Lower lobe of right lung (tissue), 2 donors: ENCODE measurements at places on chromosomes 6 and 20.
A peak's percentile ranks its signal among the peaks of the same experiment; 100 is the strongest.

DNA sequence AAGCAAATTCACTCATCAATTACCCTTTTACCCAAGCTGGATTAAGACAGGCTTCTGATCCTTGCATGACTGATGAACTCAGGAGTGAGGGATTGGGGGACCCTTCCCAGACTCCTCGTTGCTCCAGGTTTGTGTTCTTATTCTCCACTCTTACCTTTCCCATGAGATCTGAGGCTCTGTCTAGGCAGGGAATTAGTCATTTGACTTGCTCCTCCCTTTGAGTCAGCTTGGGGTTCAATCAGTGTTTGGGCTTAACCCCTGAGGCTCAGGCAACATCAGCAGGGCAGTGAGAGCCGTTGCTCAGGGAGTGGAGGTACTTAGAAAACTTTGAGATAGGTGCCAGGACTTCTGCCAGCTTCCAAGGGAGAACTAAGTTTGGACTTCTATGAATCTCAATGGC, 20.7 kb upstream of the TOX2 start:
- no peak for DNase-seq

- DNase-seq = no peak
Observed at GRCh38 chr20:6993011-6993410, 225.5 kb downstream of the BMP2 start.

DNA sequence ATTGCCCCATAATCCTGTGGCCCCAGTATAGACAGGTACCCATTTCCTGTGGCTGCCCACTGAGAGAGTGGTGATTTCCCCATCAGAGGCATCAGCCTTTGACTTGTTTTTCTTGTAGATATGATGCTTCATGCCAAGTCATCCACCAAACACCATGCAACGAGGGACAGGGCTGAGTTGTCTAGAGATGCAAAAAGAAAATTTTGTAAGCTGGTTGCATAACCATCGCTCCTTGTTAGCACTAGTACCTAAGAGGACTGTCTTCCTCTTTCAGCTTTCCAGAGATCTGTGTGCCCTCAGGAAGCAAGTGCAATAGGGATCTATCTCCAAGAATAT, 166.8 kb downstream of the BCAS1 start:
- no peak for DNase-seq

DNA sequence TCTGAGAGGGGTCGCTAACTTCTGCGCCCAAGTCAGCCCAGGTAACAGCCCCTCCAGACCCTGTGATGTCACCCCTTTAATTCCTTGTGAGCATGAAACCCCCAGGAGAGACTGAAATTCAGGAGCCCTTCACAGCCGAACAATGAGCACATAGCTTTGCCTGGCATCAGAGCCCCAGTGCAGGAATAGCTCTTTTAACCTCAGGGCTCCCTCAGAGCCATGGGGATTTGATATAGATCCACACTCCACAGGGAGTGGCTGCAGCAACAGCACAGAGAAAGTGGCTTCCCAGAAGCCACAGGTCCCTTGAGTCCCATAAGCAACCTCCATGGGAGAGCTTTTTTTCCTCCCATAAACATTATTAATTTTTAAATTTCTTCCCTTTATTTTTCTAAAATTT, 150.0 kb upstream of the MARCKS start:
- DNase-seq = no peak

DNA sequence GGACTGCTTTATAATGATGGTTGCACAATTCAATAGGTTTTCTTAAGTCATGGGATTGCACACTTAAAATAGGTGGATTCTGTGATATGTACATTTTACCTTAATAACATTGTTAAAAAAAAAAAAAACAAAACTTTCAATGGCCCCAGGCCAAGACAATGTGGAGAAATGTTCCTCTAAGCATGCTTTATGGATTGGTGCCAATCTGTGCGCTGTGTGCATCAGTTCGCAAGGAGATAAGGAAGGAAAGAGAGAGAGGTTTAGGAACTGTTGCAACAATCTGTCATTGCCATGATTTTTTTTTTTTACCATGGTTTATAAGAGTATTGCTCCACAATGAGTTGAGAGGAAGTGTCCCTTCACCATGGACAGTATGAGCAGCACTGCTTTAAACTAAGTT, 399.6 kb downstream of the PTPRT start:
- no peak for DNase-seq

GRCh38 chr20:14582855-14583254, 245.4 kb upstream of the FLRT3 start:
- DNase-seq = no peak

- DNase-seq = no peak
Observed at GRCh38 chr20:4766631-4767030, 44.9 kb downstream of the PRND start.

- DNase-seq = no peak
Observed at GRCh38 chr6:21885532-21886114, 292.1 kb downstream of the SOX4 start.

DNA sequence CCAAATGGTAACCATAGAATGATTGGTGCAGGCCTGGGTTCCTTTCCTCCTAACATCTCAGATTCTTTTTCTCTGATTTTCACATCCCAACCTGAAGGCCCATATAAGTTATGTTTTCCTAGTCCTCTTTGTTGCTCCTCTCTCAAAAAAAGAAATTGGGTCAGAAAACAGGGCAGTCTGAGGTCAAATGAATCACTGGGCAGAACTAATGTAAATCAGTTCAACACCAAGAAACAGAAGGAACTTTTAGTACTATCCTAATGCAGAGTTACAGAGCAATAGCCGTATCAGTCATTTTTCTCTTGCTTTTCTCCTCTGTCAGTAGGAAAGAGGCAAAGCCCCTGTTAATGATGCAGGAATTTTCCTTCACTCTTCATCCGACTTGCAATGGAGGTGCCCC, 11.0 kb upstream of the TPD52L1 start:
- DNase-seq = no peak

DNA sequence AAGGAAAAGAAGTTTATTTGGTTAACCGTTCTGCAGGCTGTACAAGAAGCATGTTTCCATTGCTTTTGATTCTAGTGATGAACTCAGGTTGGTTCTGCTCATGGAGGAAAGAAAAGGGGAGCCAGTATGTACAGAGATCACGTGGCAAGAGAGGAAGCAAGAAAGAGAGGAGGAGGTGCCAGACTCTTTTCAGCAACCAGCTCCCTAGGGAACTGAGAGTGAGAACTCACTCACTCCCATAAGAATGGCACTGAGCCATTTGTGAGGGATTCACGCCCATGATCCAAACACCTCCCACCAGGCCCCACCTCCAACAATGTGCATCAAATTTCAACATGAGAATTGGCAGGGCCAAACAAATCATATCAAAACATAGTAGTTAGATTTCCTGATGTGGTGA, 649.1 kb downstream of the EPM2A start:
- no peak for DNase-seq

GRCh38 chr20:35663516-35664465, 909 bp downstream of the CPNE1 start:
- peak; percentile 56 for DNase-seq

DNA sequence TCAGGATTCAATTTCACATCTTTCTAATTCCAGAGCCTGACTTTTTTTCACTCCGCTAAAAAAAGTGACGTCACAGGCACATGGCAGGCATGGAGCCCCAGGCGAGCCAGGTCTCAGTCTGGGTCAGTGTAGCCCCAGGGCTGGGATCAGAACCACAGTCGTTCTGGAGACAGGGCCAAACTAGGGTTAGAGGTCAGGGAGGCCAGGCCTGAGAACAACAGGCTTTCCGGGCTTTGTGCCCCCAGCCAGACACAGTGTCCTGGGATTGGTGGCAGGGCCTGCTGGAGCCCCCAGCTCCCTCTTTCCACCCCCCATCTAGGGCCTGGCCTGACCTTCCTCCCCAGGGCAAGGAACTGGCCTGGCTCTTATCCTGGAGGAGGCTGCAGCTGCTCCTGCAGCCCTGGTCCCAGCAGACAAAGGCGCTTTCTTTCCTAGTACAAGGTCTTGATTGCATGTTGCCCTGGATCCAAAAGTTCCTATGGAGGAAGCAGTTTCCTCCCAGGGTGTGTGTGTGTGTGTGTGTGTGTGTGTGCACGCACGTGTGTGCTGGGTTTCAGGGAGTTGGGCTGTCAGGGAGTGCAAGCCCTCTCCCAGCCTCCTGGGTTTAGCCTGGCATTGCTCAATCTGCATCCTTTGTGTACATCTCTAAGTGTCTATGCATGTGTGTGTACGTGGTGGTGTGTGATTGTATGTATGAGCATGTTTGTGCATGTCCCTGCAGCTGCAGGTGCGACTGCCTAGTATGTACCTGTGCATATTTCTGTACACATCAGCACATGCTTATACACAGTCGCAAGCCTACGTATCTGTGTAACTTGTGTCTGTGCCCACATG, 26.5 kb upstream of the EMILIN3 start:
- DNase-seq = peak; percentile 34

GRCh38 chr20:51054233-51054632, 31.3 kb upstream of the KCNG1 start:
- DNase-seq = no peak

DNA sequence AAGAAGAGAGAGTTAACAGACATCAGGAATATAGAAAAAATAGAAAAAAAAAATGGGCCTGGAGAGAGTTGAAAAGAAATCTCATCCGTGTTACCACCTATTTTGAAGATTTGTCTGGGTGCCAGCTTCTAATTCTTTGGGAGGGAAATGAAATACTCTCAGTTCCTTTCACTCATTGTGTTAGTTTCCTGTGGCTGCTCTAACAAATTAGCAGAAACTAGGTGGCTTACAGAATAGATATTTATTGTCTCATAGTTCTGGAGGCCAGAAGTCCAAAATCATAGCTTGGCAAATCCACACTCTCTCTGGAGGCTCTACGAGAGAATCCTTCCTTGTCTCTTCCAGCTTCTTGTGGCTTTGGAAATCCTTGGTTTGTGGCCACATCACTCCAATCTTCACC, 225.1 kb upstream of the BTBD3 start:
- DNase-seq = no peak

- DNase-seq = peak; percentile 69
Observed at GRCh38 chr20:33667245-33667675, 517 bp downstream of the ACTL10 start.

GRCh38 chr6:1216488-1216974, 95.4 kb upstream of the FOXQ1 start:
- no peak for DNase-seq

DNA sequence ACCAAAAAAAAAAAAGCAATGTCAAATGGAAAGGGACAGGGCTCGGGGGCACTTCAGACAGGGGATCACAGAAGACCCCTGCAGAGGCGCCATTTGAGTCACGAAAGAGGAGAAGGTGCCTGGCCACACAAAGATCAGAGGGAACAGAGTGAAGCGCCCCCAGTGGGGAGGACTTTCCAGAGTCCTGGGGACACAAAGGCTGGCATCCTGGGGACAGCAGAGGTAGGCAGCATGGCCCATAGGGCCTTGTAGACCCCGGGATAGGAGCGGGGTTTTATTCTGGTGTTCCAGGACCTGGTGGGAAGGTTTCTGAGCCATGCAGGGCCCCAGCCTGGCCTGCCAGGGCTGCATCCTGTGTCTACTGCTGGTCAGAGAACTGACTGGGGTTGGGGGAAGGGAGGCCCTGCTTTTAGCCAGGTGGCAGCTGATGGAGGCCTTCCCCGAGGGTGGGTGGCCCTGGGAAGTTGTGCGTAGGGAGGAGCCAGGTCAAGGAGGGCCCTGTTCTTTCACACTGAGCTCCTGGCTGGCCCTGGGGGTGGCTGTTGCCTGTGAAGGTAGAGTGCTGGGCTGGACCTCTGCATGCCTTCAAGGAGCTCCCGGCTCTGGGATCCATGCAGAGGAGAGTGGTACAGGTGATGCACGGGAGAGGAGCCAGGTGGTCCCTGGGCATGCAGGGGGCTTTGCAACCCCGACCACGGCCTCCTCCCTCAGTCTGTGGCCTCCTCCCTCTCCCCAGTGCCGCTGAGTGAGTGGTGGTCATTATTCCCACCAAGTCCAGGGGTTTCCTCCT, 117.9 kb downstream of the CDH4 start:
- no peak for DNase-seq

GRCh38 chr6:148682252-148682651, 64.6 kb upstream of the UST start:
- DNase-seq = no peak

DNA sequence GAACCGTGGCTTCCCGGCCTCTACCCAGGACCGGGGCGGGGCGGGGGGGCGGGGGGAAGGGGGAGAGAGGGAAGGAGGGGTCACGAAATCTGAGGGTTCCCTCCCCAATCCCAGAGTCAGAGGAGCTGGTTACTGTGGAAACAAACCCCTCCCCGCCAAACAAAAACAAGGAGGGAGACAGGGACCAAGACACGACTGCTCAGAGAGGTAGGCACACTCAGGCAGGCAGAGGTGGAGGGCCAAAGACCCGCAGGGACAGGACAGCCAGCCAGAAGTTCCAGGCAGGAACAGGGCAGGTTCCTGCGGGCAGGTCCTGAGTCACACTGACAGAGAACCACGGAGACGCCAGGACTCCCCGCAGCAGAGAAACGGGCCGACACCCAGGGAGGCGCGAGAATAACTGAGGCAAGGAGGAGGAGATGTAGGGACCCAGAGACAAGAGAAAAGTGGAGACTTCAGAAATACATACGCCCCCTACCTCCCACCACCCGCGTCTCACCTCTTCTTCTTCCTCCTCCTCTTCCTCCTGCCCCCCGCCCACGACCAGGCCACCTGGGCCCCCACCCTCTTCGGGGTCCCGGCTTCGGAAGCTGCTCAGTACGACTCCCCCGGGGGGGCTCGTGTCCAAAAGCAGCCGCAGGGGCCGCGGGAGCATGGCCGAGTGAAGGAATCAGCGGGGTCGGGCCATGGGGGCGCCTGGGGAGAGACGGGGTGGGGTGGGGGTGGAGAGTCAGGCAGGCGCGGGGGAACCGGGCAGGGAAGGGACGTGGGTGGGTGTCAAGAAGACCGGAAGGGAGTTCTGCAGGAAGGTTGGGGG, 578 bp downstream of the RGL2 start:
- peak; percentile 78 for DNase-seq

DNA sequence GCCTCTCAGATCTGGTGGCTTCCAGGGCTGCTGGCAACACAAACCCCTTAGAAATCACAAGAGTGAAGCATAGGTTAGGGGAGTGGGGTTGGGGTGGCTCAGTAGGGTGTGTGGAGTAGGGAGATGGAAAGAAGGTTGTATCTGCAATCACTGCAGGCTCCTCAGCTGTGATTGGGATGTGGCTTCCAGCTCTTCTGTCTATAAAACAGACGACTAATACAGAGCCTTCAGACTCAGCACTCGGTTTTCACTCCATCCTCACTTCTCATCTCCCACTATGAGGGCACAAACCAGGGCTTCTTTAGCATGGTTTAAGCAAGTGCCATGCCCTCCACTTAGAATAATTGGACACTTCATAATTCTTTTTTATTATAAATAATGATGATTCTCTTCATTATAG, 46.4 kb upstream of the CAP2 start:
- DNase-seq = no peak

GRCh38 chr6:53171605-53172467, 23.2 kb upstream of the GCM1 start:
- DNase-seq = peak; percentile 93

GRCh38 chr6:81938014-81938856, 185.8 kb upstream of the TENT5A start:
- DNase-seq = no peak

DNA sequence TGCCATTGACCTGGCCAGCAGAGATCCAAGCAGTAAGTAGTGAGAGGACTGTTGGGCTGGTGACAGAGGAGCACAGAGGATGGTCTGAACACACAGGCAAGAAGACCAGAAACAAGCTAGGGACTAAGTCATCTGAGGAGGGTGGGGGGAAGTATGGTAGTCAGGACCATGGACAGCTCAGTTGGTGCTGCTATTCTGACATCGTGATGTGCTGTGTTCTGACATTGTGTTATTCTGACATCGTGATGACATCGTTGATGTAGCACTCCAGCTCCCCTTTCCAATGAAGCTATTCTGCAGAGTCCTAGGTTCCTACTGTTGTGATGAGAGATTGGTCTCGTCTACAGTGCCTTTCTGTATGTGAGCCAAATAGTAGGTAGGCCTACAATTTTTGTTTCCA, 28.7 kb downstream of the CFAP206 start:
- DNase-seq = no peak
